Activated T-cell treated with anti-CD3 and anti-CD28 coated beads, Interleukin-2, amount 50 U/mL, for 72 hours (primary cell): ENCODE measurements at places on chromosomes 5 and 9. TPM values are rescaled to one million over a fixed set of nuclear protein-coding genes. Genes with fewer than 3 reads are reported as not detected.

Gene SH3GL2
- not detected for total RNA-seq

Gene CCDC192
- 0.25 TPM for total RNA-seq

DNA sequence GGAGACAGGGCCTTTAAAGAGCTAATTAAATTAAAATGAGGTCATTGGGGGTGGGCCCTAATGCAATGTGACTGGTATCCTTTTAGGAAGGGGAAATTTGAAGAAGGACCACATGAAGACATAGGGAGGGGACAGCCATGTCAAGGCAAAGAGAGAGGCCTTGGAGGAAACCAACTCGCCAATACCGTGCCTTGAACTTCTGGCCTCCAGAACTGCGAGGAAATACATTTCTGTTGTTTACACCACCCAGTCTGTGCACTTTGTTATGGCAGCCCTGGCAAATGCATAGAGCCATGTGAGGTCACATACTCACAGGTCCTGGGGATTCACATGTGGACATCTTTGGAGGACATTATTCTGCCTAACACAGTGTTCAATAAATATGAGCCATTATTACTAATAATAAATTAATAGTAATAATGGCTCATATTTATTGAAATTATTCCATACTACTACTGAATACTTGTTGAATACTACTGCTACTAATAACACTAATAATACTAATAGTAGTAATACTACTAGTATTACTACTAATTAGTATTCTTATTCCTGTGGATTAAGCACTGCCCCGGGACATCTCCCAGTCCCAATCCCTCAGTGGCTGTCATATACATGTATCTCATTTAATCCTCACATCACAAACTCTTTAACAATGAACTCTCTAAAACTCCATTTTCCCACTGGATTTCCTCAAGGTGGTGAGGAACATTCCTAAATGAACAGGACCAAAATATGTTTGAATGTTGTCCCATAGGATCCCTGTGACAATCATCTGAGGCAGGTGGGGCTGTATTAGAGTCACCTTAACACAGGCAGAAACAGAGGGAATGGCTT, 8.4 kb downstream of the TRAF1 start:
- peaks cover 95% of the 10 kb centered on the region for H3K4me1 ChIP-seq
- peak overlapping the region; percentile 98 for H3K27ac ChIP-seq
- DNase-seq = no peak
- H3K36me3 ChIP-seq = peaks cover 72% of the 10 kb centered on the region
- no peaks in the 10 kb centered on the region for H3K27me3 ChIP-seq

DNA sequence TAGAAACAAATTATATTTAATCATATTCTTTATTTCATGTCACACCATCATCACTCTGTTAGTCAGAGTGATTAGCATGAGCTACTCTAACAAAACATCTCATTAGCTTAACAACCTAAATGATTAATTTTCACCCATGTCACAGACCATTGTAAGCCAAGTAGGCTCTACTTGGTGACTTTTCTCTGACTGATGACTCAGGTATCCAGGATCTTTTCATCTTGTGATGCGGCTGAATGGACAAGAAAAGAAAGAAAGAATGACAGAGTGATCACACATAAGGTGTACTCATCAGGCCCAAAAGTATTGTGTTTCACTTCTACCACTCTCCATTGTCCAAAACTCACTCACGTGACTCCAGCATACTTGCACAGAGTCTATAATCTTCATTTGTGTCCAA, 299.3 kb downstream of the ANXA1 start:
- H3K27ac ChIP-seq = no peak overlapping the region
- no peak for DNase-seq
- H3K4me3 ChIP-seq = no peak overlapping the region
- H3K4me1 ChIP-seq = no peaks in the 10 kb centered on the region
- no peaks in the 10 kb centered on the region for H3K36me3 ChIP-seq

DNA sequence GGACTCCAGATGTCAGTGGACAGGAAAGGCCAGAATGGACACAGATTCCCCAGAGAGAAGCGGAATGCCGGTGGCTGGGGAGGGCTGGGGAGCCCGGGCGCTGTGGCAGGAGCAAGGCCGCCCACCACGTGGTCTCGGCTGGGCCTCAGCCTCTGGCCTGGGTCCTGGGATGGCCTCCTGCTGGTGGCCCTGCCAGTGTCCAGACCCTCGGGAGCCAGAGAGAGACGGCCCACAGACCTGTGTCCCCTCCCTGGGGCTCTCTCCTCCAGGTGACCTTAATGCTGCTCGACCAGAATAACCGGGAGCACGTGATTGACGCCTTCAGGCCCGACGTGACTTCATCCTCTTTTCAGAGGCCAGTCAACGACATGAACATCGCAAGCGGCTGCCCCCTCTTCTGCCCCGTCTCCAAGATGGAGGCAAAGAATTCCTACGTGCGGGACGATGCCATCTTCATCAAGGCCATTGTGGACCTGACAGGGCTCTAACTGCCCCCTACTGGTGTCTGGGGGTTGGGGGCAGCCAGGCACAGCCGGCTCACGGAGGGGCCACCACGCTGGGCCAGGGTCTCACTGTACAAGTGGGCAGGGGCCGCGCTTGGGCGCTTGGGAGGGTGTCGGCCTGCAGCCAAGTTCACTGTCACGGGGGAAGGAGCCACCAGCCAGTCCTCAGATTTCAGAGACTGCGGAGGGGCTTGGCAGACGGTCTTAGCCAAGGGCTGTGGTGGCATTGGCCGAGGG, 19.0 kb downstream of the FBXW5 start:
- no peak for DNase-seq
- H3K36me3 ChIP-seq = peaks cover 16% of the 10 kb centered on the region
- H3K27ac ChIP-seq = no peak overlapping the region
- no peaks in the 10 kb centered on the region for H3K27me3 ChIP-seq
- no peaks in the 10 kb centered on the region for H3K4me1 ChIP-seq
- no peak overlapping the region for H3K4me3 ChIP-seq

DNA sequence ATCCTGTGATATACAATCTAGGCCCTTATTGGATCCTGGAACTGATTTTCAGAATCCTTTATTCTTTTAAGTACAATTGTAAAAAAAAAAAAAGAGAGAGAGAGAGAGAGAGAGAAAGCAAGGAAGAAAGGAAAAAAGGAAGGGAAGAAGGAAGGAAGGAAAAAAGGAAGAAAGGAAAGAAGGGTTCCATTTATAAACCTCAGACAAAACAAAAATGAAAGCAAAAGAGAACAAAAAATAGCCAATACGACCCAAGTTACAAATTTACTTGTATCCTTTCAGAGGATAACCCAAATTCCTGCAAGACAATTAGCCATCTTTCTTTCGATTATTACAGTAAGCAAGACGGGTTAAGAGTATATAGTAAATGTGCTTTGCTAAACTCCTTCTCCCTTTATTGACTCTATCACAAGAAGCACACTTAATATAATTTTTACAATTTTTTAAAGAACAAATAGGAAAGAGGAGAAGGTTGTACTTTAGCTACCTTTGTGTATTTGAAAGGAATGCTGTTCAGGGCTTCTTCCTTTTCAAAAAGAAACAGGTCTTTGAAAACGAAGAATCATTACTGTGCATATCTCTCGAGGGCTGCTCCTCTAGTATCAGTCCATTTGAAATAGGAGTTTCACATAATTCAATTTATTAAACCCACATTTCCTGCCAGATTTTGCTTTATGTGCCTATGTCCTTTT, 543.3 kb downstream of the RAB3C start:
- H3K4me1 ChIP-seq = peaks cover 14% of the 10 kb centered on the region
- DNase-seq = no peak
- H3K27me3 ChIP-seq = no peaks in the 10 kb centered on the region
- no peak overlapping the region for H3K4me3 ChIP-seq
- no peaks in the 10 kb centered on the region for H3K36me3 ChIP-seq
- H3K27ac ChIP-seq = no peak overlapping the region

DNA sequence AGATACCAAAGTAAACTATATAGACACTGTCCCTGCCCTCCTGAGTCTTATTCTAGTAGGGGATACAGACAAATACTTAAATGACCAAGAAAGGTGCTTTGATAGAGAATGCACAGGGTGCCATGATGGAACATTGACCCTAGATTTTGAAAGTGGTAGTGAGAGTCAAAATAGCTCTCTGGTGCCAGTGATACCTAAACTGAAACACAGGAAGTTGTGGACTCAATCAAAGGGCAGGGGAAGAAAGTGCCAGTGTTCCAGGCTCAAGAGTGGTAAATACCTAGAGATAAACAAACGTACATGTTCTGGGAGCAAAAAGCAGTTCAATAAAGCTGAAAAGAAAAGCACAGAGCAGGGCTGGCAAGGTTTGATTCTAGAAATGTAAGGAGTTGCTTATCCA, 267.6 kb downstream of the ISL1 start:
- no peaks in the 10 kb centered on the region for H3K36me3 ChIP-seq
- no peak overlapping the region for H3K27ac ChIP-seq
- no peaks in the 10 kb centered on the region for H3K27me3 ChIP-seq
- H3K4me1 ChIP-seq = no peaks in the 10 kb centered on the region
- DNase-seq = no peak
